ENCODE measurements at places on chromosomes 5 and 9. TPM values are rescaled to one million over a fixed set of nuclear protein-coding genes. Genes with fewer than 3 reads are reported as not detected.

DNA sequence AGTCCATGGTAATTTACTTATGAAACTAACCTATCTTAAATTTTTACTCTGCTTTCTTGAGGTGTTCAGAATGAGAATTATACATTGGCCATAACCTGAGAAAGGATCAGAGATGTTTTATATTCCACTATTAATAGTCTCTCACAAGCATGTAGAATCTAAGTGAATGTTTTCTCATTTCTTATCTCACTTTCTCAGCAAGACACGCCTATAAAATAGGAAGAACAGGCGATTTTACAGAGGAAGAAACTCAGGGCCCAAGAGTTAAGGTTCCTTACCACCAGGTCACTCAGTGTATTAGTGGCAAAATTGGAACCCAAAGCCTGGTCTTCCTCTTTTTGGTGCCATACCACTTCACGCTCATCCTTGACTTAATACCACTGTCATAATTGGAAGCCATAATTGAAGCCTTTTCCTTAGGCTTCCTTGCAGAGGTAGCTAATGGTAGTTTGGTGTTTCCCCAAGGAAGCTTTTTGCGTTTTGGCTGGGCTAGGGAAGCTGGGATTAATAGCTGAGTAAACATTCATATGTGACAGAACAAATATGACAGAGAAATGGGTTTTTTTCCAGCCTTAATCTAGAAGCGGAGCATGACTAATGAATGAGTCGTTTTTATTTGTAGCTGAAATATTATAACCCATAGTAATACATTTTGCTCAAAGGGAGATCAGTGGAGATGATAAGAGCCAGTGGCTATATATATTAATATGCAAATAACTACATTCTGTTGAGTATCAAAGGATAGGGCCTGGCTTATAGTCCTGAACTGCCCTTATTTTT lies 16.9 kb downstream of the HMGXB3 start:
- no peak for DNase-seq

DNA sequence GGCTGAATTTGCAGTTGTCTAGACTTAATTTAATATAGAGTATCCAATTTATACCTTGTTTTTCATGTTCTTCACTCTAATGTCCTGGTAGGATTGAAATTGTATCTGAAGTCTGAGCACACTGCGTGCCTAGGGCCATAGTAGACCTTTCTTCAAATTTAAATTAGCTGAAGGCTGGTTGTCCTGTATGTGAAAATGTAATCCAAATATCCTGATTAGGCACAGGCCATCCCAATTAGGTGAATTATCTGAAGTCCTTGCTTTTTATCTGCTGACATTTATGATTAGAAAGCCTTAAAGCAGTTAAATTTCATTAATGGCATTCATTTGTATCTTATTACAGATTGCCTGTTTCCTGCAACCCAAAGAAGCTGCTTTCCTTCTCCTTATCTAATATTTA lies 20.4 kb downstream of the CDC26 start:
- DNase-seq, result no peak

- DNase-seq, result no peak
Measured at GRCh38 chr9:78939311-78940065, 632.3 kb upstream of the TLE4 start.

DNA sequence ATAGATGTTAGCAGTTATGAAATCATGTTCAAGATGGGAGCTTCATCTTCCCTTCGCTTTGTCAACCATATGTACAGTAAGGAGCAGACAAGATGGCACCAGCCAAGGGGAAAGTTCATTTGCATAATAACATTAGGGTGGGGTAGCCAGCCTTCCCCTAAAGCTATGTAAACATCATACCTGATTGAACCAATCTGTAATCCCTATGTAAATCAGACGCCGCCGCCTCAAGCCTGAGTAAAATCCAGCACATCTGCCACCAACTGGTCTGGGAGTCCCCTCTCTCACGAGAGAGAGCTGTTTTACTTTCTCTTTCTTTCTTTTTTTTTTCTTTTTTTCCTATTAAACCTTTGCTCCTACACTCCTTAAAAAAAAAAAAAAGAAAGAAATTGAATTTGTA lies 30.8 kb upstream of the REEP2 start:
- no peak for DNase-seq

- DNase-seq, result no peak
Measured at GRCh38 chr5:126865299-126865698, 88.4 kb downstream of the LMNB1 start.

- no peak for DNase-seq
Measured at GRCh38 chr5:34897646-34898045, 17.7 kb downstream of the RAD1 start.

GRCh38 chr9:121055642-121056143 lies 5.6 kb upstream of the C5 start:
- DNase-seq, result no peak

DNA sequence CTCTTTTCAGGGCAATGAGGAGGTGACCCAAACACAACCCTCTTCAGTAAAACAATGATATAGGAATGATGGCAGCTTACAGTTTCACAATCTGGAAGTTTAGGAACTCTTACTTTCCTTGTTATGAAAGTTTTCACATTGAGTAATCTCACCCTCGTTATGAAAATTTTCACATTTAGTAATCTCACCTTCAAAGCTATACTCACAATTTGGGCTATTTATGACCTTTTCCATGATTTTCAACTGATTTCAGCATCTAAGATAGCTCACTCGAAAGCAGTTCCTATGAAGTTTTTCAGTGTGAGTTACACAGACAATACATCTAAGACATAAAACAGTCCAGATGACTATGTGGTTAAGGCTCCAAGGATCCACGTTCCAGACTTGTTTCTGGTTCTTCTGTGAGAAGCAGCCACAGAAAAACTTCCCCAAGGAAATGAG lies 57.1 kb downstream of the FOXD1 start:
- DNase-seq, result no peak

DNA sequence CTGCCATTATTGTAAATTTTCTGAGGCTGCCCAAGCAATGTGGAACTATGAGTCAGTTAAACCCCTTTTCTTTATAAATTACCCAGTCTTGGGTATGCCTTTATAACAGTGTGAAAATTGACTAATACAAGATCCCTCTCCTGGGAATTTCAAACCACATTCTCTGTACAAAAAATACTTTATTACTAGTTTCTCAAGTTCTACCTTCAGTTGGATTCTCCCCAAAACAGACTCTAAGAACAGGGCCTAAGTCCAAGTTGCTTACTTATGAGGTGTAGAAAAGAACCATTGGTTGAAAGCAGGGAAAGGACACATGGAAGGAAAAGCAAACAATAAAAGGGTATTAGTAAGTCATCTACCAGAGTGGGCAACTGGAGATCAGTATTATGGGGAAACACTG lies 343.2 kb downstream of the TMEM232 start:
- DNase-seq, result no peak

DNA sequence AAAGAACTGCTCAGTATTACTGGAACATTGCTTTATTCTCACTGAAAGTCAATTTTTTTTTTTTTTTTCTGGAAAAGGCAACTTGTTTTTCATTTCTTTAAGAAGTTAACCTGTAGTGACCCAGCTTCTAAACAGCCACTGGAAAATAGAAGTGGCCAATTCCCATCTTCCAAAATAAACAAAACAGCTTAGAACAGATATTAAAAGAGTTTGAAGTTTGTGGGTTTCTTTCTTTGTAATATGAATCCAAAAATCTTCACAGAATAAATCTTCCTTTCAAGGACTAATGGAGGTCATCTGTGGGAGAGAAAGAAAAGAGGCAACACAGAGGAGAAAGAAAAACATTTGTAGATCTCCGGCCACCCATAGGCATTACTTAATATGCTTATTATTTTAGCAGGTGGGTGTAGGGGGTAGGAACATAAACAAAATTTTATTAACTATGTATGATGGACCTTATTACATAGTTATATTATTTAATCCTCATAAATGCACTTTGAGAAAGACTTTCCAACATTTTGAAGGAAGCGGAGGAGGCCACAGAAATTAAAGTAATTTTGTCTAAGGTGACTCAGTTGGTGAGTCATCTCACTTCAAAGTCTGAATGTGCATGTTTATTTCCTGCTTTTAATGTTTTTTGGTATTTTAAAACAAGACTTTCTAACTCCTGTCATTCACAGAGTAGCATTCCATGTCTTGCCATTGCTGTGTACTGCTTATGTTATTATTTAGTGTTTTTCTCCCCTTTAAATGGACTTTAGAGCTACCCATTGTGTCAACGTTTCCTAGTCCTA lies 1791.8 kb upstream of the WWC1 start:
- no peak for DNase-seq

GRCh38 chr9:71608825-71609447 lies 159.4 kb downstream of the CEMIP2 start:
- no peak for DNase-seq

DNA sequence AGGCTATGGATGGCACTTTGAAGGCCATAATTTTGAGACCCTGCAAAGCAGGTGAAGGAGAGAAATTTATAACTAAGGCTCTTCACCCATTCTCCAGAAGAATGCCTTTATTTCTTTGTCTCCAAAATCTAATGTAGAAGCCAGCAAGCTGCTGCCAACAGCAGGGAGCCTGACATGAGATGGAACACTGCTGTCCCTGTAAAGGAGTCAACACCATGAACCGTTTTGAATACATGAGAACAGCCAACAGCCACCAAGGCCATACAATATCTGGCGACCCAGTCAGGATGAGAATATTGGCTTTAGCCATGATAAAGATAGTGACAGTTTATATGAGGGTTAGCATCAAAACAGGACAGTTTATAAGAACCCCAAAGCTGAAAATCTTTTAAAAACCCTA lies 121.2 kb upstream of the LIFR start:
- no peak for DNase-seq

- no peak for DNase-seq
Measured at GRCh38 chr9:18849890-18850677, 182.9 kb downstream of the SAXO1 start.

GRCh38 chr5:174064171-174064570 lies 18.7 kb downstream of the NSG2 start:
- DNase-seq, result no peak

Gene CER1
- polyA plus RNA-seq, result not detected

Gene NKD2
- not detected for polyA plus RNA-seq

Gene MEGF10
- not detected for polyA plus RNA-seq

Data from CD8-positive, alpha-beta memory T cell (primary cell).